ENCODE measurements at places on chromosomes 12 and 14.
A peak's percentile ranks its signal among the peaks of the same experiment; 100 is the strongest.

DNA sequence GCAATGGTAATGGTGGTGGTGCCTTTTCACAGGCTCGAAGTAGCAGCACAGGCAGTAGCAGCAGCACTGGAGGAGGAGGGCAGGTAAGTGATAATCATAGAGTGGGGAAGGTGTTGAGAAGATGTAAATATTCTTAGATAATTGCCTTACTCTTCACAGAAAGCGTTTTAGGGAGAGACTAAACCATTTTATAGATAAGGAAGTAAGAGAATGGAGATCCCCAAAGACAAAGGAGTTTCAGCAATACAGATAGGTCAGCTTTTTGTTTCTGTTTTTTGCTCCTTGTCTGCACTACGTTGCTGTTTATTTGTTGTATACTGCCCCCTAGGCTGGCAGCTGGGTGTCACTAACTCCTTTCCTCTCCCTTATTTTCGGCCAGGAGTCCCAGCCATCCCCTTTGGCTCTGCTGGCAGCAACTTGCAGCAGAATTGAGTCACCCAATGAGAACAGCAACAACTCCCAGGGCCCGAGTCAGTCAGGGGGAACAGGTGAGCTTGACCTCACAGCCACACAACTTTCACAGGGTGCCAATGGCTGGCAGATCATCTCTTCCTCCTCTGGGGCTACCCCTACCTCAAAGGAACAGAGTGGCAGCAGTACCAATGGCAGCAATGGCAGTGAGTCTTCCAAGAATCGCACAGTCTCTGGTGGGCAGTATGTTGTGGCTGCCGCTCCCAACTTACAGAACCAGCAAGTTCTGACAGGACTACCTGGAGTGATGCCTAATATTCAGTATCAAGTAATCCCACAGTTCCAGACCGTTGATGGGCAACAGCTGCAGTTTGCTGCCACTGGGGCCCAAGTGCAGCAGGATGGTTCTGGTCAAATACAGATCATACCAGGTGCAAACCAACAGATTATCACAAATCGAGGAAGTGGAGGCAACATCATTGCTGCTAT is 2.0 kb downstream of the SP1 start:
- DNase-seq, result no peak

GRCh38 chr14:94557327-94557726 is 3.9 kb upstream of the SERPINA4 start:
- DNase-seq, result no peak

- no peak for DNase-seq
Measured at GRCh38 chr14:29240066-29240465, 473.5 kb downstream of the FOXG1 start.

GRCh38 chr12:94872671-94872970 is 130.9 kb downstream of the NDUFA12 start:
- DNase-seq, result no peak

DNA sequence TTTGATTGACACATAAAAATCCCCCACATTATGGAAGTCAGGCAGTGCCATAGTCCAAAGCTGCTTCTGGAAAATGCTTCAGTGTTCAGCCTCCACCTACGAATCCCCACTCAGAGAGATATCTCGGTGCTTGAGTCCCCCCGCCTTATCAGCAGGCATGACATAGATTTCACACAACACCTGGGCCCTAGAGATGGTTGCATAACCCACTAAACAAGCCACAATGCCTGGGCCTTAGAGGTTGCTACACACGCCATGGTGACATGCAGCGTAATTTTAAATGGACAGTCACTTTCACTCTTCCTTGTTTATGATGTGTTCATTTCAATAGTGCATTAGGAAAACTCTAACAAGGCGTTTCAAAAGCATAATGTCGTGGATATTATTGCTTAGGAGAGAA is 38.0 kb downstream of the CCDC60 start:
- DNase-seq, result no peak

DNA sequence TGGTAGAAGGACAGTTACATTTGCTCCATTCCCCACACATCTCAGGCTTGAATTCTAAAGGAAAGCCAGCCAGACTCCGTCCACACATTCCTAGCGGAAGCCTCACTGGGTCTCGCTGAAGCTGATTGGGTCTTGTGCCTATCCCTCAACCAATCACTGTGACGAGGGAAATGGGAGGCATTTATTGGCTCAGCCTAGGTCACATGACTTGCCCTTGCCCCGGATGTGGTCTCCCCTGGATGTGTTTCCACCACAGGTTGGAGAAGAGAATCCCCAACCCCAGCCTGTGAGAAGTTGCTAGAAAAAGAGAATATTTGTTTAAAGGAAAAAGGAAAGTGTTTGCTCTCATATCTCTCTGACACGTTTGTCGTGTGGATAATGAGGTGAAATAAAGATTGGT is 93.4 kb downstream of the C12orf75 start:
- DNase-seq, result no peak

GRCh38 chr12:11555743-11556625 is 93.5 kb upstream of the ETV6 start:
- no peak for DNase-seq

GRCh38 chr12:69816082-69816481 is 8.9 kb upstream of the MYRFL start:
- no peak for DNase-seq

DNA sequence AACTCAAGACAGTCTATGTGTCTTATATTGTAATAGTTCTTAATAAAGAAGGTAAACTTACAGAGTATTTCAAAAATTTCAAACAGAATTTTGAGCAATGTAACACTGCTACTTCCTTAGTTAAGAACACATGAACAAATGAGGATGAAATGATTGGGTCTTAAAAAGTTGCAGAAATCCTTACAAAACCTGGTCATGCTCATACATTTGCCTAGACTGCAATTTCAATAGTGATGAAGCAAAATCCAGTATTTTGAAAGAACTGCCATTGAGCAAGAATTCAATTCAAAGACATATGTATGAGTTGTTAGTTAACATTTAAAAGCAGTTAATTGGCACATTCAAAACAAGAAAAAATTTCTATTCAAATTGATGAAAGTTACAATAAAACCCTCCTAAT is 17.8 kb upstream of the HIF1A start:
- no peak for DNase-seq

DNA sequence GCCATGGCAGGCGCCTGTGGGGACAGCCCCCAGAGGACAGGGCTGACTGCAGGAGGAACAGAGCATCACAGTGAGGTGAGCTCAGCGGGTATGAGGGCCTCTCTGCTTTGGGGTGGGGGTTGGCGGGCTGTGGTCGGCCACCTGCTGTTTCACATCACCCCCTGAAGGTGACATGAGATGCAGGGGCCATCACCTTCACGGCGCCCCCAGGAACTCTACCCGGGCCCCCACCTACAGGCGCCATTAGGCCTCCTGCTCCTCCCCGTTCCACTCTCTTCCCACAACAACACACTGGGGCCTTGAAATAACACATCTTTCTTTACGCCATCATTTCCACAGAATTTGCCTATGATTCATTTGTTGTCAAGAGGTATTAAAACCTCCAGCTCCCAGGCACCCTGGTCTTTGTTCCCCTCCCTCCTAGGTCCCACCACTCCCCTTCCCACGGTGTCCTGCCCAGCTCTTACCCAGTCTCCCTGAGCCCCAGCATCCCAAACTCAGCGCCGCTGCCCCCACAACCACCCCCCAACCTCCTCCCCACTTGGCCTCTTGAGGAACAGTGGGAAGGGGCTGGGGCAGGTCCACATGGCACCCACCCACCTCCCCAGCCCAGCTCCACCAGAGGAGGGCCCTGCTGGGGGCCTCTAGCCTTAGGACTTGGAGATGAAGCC is 12.7 kb upstream of the HDAC7 start:
- DNase-seq, result no peak

- DNase-seq, result no peak
Measured at GRCh38 chr14:96146131-96146771, 58.4 kb upstream of the BDKRB2 start.

- no peak for DNase-seq
Measured at GRCh38 chr12:45834809-45835208, 105.3 kb downstream of the ARID2 start.

DNA sequence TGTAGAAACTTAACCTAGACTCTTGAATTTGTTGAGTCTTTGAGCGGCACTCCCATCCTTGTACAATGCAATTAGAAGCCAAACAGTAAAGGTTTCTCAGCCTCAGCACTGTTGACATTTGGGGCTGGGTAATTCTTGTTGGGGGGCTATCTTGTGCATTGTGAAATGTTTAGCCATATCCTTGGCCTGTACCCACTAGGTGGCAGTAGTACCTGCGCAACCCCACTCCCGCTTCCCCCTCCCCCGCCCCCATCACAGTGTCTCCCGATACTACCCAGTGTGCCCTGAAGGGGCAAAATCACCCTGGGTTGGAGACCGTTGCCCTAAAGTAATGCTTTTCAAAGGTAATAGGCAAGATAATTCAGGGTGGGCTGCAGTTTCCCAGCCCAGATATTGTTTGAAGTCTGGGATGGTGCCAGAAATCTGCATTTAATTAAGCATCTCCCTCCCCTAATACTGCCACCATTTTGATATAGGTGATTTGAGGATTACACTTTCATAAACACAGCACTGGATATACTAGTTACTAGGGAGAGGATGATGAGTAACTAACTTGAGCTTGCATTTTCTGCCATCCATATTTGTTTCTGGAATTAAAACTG is 1.8 kb downstream of the COX6A1 start:
- peak; percentile 37 for DNase-seq

GRCh38 chr14:59619061-59619460 is 42.4 kb upstream of the CCDC175 start:
- DNase-seq, result no peak

DNA sequence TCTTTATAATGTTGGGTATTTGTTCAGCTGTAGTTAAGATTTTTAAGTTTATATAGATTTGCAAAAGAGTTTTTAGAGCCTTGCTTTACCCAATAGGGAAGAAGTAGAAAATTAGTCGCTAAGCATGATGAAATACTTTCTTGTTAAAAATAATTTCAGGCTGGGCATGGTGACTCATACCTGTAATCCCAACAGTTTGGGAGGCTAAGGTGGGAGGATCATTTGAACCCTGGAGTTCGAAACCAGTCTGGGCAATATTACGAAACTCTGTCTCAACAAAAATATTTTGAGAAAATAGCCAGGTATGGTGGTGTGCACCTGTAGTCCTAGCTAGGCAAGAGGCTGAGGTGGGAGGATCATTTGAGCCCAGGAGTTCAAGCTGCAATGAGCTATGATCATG is 18.7 kb upstream of the SCFD1 start:
- DNase-seq, result no peak

Measured in NCI-H748 treated with DMSO at 0.1 percent for 48 hours (cell line).